Chondrocyte (in vitro differentiated cells): ENCODE measurements at places on chromosomes 12 and 14. TPM values are rescaled to one million over a fixed set of nuclear protein-coding genes. Genes with fewer than 3 reads are reported as not detected.

The BCDIN3D gene
- 3.1 to 3.3 TPM (median 3.3 TPM) in 3 replicates for total RNA-seq

The IL23A gene
- total RNA-seq, result not detected in 3 replicates

The OAS2 gene
- total RNA-seq, result 0.07 TPM in 1 of 3 replicates, not detected in the others

The DIP2B gene
- 25.4 to 36.3 TPM (median 25.8 TPM) in 3 replicates for total RNA-seq

The CIROP gene
- total RNA-seq, result not detected in 3 replicates

The ITGA5 gene
- 121 to 160 TPM (median 152 TPM) in 3 replicates for total RNA-seq

The HOXC6 gene
- not detected in 3 replicates for total RNA-seq

The DHRS4 gene
- 16.8 to 18.2 TPM (median 16.9 TPM) in 3 replicates for total RNA-seq

The ACRBP gene
- total RNA-seq, result 0.37 to 0.74 TPM (median 0.41 TPM) in 3 replicates

The ADAM21 gene
- 0.13 to 0.15 TPM (median 0.15 TPM) in 3 replicates for total RNA-seq

The APOF gene
- total RNA-seq, result not detected in 3 replicates

The KLRG1 gene
- 0.17 to 1.5 TPM (median 0.49 TPM) in 3 replicates for total RNA-seq

The SLC39A2 gene
- total RNA-seq, result not detected in 3 replicates

The ISCU gene
- total RNA-seq, result 84.8 to 102 TPM (median 87.8 TPM) in 3 replicates

The DAO gene
- not detected in 3 replicates for total RNA-seq

The POLR3B gene
- total RNA-seq, result 9.6 to 14.5 TPM (median 10.7 TPM) in 3 replicates

The NELL2 gene
- not detected in 3 replicates for total RNA-seq

The BDKRB2 gene
- 0.21 to 0.29 TPM (median 0.27 TPM) in 3 replicates for total RNA-seq

The CMAS gene
- 26.1 to 28.5 TPM (median 27.0 TPM) in 3 replicates for total RNA-seq

The CCDC60 gene
- total RNA-seq, result not detected in 3 replicates

The LTB4R2 gene
- total RNA-seq, result 8.8 to 18.4 TPM (median 9.1 TPM) in 3 replicates

The RND1 gene
- 0.99 to 1.5 TPM (median 1.1 TPM) in 3 replicates for total RNA-seq

The CD27 gene
- not detected in 3 replicates for total RNA-seq

The ZNF10 gene
- 9.2 to 12.5 TPM (median 11.4 TPM) in 3 replicates for total RNA-seq

The AQP6 gene
- not detected in 3 replicates for total RNA-seq
